Suppressor macrophage treated with lipopolysaccharide for 4 hours (primary cell): ENCODE measurements at places on chromosomes 12 and 14.

- DNase-seq: peak; percentile 35
Observed at GRCh38 chr12:15502211-15502610, 179.9 kb downstream of the PTPRO start.

- no peak for DNase-seq
Observed at GRCh38 chr12:52821826-52822660, 8.1 kb upstream of the KRT4 start.

DNA sequence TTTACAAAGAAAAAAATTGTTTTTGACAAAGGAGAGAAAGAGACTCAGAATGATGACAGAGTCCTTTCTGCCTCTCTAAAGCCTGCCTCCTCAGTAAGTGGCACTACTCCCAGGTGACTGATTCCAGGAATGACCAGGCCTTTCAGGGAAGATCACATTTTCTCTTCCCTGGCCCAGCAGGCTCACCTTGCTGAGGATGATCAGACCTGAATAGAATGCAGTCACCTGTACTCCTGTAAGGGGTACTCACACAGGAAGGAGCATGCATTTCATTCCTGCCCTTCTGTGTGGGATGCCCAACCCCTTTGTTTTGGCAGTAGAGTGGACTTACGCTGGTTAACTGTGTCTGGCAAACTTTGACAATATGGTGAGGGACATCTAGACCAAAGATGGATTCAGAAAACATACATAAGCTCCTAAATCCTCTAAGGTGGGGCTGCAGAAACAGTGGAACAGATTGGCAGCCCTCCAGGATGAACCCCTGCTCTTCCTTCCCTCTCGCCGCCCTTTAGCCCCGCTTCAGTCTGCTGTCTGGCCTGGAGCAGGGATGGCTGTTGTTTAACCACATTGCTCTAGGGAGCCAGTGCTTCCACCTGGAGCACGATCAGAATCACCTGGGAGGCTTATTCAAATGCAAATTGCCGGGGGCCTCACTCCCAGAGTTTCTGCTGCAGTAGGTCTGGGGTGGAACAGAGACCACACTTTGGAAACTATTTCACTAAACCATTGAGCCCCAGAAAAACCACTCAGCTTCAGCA, 29.8 kb downstream of the ERG28 start:
- DNase-seq: no peak

GRCh38 chr12:55626154-55626553, 10.5 kb upstream of the OR10P1 start:
- DNase-seq: no peak
